Muscle of leg (tissue), 16 donors: ENCODE measurements at places on chromosomes 5 and 9. TPM values are rescaled to one million over a fixed set of nuclear protein-coding genes. Genes with fewer than 3 reads are reported as not detected.

UNC5A gene
- total RNA-seq = 0.62 TPM

GRCh38 chr5:151239237-151239861, 13.6 kb upstream of the GM2A start:
- no peak overlapping the region for H3K4me3 ChIP-seq
- H3K27ac ChIP-seq = peak overlapping the region; percentile 83
- peak; percentile 93 for DNase-seq
- peaks cover 39% of the 10 kb centered on the region for H3K4me1 ChIP-seq
- peaks cover 3% of the 10 kb centered on the region for H3K27me3 ChIP-seq

GRIA1 gene
- 0.98 TPM for total RNA-seq

- DNase-seq = no peak
- H3K36me3 ChIP-seq = no peaks in the 10 kb centered on the region
- no peaks in the 10 kb centered on the region for H3K4me1 ChIP-seq
- no peak overlapping the region for H3K27ac ChIP-seq
- no peak overlapping the region for H3K4me3 ChIP-seq
These were observed 479.4 kb downstream of the TLR4 start for GRCh38 chr9:118183576-118183975.

GRCh38 chr5:79236362-79236969, 535 bp downstream of the JMY start:
- H3K27ac ChIP-seq = peak overlapping the region; percentile 72
- H3K4me3 ChIP-seq = peak overlapping the region; percentile 71
- peaks cover 2% of the 10 kb centered on the region for H3K27me3 ChIP-seq
- peaks cover 13% of the 10 kb centered on the region for H3K4me1 ChIP-seq
- no peaks in the 10 kb centered on the region for H3K36me3 ChIP-seq
- DNase-seq = peak; percentile 52

NTNG2 gene
- 0.58 TPM for total RNA-seq

DPP7 gene
- 29.7 TPM for total RNA-seq

GRCh38 chr5:142182840-142183239, 74.3 kb downstream of the NDFIP1 start:
- H3K27ac ChIP-seq = no peak overlapping the region
- H3K27me3 ChIP-seq = no peaks in the 10 kb centered on the region
- peaks cover 5% of the 10 kb centered on the region for H3K4me1 ChIP-seq
- H3K36me3 ChIP-seq = no peaks in the 10 kb centered on the region
- DNase-seq = no peak

- H3K36me3 ChIP-seq = no peaks in the 10 kb centered on the region
- no peaks in the 10 kb centered on the region for H3K27me3 ChIP-seq
- H3K4me3 ChIP-seq = no peak overlapping the region
- peak; percentile 43 for DNase-seq
- no peak overlapping the region for H3K27ac ChIP-seq
These were observed 230.8 kb downstream of the CYLC2 start for GRCh38 chr9:103225702-103226646.

DNA sequence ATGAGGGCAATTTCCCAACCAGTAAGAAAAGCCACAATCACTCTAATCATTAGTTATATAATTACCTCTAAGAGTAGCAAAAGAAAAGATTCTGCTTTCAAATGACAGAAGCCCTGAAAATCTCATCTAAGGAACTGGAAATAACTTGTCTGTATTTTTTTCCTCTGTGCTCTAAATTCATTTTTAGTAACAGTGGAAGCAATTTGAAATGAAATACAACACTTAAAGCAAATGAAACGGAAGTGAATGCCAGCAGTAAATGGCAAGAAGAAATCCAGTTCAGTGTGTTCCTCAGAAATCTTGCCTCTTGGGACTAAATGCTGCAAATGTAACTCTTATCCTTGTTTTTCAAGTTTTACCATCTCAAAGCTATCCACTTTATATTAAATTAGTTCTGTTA, 294.9 kb downstream of the TAF11L14 start:
- peak; percentile 82 for DNase-seq
- no peaks in the 10 kb centered on the region for H3K36me3 ChIP-seq
- H3K27me3 ChIP-seq = no peaks in the 10 kb centered on the region
- H3K4me3 ChIP-seq = no peak overlapping the region

QRFP gene
- not detected for total RNA-seq

ZNF658 gene
- 9.2 TPM for total RNA-seq
